Fibroblast of mammary gland (primary cell): ENCODE measurements at places on chromosomes 2 and 18.
A peak's percentile ranks its signal among the peaks of the same experiment; 100 is the strongest.

GRCh38 chr18:47244086-47244485, 7.4 kb downstream of the SKOR2 start:
- no peak for DNase-seq

GRCh38 chr2:145546091-145546490, 1026.2 kb upstream of the ZEB2 start:
- peak; percentile 41 for DNase-seq

DNA sequence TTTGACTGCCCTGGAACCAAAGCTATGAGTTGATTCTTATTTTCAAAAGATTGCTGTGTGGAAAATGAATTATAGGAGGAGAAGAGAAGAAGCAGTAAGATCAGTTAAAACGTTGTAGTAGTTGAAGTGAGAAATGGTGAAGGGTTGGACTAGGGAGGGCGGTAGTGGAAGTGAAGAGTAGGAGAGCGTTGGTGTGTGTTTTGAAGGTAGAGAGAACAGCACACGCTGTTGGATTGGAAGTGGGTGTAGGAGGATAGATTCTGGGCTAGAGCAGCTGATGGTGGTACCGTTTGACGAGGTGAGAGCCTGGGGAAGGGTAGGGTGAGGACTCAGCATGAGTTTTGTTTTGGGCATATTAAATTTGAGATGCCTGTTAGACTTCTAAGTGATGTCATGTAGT, 18.4 kb downstream of the RIOK3 start:
- no peak for DNase-seq

DNA sequence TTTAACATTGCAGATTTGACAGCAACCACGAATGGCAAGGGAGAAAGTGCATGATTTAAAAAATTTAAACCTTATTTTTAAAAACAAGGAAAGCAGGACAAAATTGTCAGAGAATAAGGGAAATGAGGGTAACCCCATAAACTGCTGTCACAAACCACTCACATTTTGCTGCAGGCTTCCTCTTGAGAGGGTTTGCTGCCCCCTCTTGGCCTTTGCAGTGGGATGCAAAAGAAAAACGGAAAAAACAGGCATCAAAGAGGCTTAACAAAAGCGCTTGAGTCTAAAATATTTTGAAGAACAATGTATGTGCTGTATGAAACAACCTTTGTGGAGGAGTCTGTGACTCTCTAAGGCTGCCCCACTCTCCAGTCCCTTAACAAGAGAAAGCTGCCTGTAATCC, 91.6 kb downstream of the TMX3 start:
- DNase-seq = peak; percentile 84

DNA sequence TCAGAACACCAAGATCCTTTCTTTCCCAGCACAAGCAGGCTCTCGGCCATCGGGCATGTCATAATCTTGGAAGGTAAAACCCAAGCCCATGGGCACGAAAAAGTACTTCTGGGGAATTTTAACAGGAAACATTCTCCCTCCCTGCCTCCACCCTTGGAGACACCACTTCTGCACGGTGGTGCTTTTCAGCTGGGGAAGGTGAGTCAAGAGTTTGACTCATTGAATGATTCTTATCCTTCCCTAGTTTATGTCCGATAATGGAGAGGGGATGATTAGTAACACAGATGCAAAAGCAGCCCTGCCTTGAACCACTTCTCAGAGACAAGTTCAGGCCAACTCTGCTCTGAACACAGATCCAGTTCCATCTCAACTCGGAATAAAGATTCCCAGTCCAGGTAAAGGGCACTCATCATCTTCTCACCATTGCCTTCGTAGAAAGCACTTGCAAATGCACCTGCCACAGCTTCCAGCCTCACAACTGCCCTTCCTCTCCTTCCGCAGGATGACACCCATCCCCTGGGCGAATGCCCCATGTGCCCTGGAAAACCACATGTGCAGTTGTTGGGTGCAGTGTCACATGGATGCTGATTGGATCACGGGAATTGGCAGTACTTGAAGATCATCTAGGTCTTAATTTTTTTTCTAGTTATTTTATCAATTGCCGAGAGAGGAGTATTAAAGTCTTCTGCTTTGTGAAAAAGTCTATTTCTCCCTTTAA, 136.2 kb downstream of the PXDN start:
- peak; percentile 50 for DNase-seq

DNA sequence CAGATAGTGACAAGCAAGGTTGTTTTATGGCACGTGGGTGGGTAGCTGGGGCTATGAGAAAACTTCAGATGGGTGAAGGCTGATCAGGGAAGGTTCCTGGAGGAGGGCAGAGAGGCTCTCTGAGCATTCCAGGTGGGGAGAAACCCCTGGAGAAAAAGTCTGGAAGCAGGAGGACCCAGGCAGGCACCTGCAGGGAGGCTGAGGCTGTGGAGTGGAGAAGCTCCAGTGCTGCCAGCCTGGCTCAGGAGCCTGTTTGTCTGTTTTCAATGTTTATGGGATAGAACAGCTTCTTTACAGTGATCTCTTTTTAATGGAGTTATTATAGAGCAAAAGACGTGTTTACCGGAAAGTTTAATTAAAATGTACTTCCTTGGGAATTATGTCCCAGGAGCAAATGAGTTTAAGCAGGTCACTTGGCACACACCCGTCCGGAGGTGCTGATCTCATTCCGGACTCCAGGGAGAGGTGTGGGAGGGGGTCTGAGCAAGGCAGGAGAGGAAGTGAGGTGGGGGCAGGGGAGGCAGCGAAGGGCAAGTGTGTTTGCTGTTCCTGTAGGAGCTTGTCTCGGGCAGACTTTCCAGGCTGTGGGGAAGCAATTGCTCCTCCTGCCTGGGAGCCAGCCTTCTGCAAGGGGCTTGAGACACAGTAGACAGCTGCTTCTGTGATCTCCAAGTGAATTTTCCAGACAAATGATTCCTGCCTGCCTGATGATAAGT, 239.5 kb downstream of the MYCN start:
- DNase-seq = no peak

DNA sequence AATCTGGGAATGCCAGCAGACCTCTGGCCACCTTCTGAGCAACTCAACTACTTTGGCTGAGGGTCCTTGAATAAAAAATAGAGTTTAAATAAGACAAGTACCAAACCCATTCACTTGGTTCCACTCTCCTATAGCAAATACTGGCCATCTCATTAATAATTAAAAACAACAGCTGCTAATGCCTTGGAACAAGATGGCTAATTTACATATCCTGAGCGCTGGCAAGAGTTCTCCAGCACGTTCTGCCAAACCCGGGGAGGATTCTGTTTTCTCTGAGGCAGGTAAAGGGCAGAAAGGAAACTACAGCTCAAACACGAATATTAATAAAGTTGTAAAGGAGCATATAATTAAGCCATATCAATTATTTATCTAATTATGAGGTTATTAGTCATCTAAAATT, 1123.7 kb downstream of the TDRD15 start:
- DNase-seq = no peak

DNA sequence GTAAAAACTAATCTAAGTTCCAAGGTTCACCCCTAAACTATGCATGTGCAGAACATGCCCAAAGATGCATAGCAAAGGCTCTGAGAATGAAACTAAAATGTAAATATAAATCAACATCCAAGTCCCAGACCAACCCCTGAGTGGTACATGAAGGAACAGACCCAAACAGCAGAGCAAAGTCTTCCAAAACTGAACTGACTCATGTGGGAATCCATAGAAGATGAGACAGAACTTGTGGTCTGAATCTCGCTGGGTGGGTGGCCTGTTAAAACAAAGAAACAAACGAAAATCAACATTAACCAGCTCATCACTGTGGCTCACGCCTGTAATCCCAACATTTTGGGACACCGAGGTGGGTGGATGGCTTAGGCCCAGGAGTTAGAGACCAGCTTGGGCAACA, 29.5 kb upstream of the ATRAID start:
- peak; percentile 88 for DNase-seq

DNA sequence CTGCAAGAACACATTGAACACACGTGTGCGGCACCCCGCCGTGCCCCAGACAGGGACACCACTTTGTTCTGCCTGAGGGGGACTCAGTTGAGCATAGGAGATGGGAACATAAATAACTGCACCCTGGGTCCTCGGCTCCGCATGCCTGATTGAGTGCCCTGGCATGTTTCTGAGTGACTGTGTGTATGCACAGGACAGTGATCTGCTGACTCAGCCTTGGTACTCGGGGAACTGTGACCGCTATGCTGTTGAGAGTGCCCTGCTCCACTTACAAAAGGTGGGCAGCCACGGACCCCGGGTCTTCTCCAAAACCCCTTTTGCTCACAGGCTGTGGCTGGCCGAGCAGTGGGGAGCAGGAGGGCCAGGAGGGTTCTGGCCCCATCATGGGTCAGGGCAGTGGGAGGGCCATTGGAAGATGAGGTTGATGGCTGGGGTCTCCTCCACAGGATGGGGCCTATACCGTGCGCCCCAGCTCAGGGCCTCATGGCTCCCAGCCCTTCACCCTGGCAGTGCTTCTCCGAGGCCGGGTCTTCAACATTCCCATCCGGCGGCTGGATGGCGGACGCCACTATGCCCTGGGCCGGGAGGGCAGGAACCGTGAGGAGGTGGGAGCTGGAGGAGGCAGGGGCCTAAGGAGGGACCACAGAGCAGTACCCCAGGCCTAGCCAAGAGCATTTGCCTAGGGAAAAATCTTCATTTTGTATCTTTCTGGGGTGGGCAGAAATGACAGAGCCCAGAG, 16.9 kb downstream of the SH2D6 start:
- DNase-seq = no peak

DNA sequence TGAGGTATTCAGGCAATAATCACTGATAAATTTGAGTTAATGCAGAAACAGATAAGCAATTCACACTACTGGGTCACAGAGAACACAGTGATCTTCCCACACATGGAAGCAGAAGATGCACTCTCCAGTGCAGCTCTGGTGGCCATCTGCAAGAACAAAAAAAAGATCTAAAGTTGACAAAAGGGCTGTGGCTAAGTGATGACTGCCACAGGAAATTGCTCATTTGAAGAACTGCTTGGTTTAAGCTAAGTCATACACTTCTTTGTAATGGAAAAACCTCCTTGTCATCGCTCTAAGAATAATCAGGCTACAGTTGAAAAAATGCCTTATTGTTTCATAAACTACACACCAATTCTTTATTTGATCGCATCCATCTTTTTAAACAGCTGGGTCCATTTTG, 115.1 kb downstream of the DTNB start:
- DNase-seq = peak; percentile 81

DNA sequence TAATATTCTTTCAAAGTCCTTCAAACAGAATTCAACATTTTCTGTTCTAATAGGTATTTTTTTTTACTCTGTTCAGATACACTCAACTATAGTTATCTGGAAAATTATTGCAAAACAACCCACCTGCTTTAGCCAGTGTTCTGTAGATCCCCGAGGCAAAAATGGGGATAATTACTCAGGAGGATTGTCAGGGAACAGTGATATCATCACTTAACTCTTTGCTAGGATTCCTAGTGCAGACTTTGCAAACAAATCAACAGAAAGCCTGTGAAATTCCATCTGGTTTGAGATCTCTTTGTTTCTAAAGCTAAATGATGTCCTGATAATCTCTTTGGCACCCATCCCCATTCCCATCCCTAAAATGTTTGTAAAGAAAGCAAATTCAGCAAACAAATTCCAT, 413.6 kb upstream of the MEIS1 start:
- DNase-seq = no peak

DNA sequence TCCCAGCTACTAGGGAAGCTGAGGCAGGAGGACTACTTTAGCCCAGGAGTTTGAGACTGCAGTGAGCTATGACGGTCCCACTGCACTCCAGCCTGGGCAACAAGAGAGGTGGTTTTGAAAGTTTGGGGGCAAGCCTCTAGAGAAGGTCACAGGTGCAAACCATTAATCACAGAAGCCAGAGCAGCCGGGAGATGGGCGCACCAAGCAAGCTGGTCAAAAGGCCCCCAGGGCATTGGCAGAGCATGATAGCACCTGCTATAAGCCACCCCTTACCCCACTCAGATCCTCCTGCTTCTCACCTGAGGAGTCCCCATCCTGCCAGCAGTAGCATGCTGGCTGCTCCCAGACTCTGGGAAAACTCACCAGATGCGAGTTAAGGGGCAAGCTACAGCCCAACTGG, 116.1 kb upstream of the RAB12 start:
- DNase-seq = no peak

DNA sequence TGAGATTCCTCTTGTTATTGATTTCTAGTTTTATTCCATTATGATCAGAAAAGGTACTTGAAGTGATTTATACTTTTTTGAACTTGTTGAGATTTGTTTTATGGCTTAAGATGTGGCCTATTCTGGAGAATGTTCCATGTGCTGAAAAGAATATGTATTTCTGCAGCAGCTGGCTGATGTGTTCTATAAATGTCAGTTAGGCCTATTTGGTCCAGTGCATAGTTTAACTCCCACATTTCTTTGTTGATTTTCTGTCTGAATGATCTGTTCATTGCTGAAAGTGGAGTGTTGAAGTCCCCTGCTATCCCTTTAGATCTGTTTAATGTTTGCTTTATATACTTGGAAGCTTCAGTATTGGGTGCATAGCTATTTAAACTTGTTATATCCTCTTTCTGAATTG, 7.1 kb upstream of the OR6B2 start:
- DNase-seq = no peak

- DNase-seq = no peak
These were observed 721 bp downstream of the MCEE start for GRCh38 chr2:71129114-71129901.
